Stimulated activated CD4-positive, alpha-beta T cell treated with anti-CD3 and anti-CD28 coated beads, Interleukin-4, amount 100 ng/mL, for 48 hours (primary cell): ENCODE measurements at places on chromosomes 13 and 19.

DNA sequence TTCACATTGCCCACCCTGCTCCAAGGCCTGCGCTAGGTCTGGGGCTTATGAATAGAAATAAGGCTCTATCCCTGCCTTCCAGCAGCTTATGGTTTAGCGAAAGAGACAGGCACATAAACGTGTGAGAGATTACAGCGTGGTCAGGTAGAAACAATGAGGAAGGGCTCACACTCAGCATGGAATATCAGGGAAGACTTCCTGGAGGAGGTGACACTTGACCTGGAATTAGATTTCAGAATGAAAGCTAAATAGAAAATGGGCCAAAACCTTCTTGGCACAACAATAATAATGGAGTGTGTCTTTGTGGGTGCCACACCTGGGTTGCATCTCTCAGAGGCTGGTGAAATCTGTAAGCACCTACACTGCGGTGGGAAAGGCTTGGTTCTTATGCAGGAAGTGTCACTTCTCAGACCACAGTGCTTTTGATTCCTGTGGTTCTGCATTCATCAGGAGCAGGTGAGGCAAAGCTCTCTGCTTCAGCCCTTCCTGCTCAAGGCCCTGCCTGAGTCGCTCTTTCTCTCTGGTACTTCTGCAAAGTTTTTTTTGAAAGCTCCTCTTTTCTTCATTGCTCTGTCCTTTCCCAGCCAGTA, 430.3 kb downstream of the ZNF536 start:
- no peak for DNase-seq

GRCh38 chr13:101127741-101128353, 288.5 kb downstream of the NALCN start:
- DNase-seq, result no peak

DNA sequence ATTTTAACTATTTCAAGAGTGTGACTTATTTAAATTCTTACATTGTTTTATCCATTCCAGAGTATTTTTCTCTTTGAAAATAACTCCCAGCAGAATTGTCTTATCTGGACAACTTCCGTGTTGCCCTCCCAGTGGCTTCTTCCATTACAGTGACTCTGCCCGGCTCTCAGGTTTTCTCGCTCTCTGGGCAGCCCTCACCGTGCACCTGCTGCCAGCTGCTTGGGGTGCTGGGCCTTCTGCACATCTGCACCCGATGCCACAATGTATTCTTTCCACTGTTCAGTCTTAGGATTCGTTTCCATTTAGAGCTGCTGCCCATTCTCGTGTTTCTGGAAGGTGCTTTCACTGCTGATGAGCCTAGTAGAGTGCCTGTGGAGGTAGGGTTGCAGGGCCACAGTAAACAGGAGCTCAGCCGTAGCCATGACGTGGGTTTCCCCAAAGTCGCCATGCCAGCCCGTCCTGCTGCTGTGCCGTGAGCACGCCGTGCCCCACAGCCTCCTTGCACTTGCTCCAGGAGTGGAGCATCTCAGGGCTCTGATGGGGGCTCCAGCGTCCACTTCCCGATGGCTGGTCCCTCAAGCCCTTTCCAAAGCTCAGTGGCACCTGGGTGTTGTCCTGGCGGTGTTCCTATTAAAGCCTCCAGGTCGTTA, 46.1 kb upstream of the DCUN1D2 start:
- DNase-seq, result no peak

DNA sequence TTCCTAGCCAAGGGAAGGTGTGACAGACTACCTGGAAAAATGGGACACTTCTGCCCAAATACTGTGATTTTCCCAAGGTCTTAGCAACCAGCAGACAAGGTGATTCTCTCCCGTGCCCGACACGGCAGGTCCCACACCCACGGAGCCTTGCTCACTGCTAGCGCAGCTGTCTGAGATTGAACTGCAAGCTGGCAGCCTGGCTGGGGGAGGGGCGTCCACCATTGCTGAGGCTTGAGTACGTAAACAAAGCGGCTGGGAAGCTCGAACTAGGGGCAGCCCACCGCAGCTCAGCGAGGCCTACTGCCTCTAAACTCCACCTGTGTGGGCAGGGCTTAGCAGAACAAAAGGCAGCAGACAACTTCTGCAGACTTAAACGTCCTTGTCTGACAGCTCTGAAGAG, 146.2 kb downstream of the UGGT2 start:
- DNase-seq, result no peak

GRCh38 chr19:39217094-39217493, 13.0 kb upstream of the SYCN start:
- DNase-seq, result no peak

DNA sequence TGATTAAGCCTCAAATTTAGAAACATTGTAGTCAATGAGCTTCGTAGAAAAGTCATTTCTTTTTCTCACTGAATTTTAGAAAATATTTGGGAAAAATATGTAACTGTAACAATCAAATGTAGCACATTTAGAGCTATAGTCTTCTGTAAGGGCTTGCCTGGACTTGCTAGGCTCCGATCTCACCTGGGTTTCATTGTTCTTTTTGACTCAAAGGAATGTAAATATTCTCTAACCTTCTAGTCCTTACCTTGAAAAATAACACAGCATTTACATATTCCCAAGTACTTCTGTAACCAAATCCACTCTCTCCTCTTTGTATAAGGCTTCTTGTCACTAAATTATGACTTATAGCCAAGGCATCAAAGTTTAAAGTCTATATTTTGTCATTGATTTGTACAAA, 2.9 kb upstream of the UFM1 start:
- DNase-seq, result no peak

DNA sequence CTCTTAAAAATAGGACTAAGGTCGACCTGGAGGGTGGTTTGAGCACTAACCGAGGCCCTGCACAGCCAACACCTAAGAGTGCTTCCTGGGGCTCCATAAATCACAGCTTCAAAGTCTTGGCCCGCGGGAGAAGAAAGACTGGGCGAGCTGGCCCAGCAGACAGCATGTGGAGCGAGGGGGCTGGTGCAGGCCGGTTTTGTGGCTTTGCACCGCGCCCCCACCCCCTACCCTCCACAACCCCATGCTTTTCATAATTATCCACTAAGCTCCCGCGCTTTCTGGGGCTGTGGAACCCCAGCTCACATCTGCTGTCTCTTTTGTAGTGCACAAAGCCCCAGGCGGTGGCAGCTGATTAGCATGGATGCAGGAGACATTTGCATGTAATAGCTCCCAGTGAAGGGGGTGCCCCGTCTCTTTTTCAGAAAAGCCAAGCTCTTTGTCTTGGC, 17.1 kb downstream of the CARM1 start:
- DNase-seq, result no peak

DNA sequence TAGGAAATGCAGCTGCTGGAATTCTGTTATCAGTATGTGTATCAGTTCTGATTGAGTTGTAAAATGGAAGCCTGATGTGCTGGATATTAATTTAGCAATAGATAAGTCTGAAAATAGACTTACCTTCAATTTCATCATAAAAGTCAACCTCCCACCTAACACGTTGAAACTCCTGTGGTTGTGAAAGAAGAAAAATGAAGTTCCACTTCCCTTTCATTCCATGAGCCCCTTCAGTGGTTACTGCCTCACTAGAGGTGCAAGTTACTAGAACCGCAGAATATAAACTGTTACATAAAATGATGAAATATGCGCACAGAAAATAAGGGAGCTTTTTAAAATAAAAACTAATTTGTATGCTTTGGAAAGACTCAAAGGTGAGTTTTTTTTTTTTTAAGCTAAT, 249.2 kb downstream of the SHISA2 start:
- DNase-seq, result no peak

- no peak for DNase-seq
Observed at GRCh38 chr13:107301724-107302374, 733.9 kb upstream of the ARGLU1 start.

GRCh38 chr13:113562085-113562749, 22.3 kb upstream of the TFDP1 start:
- DNase-seq, result peak; percentile 22

GRCh38 chr13:31611214-31611613, 128.1 kb upstream of the RXFP2 start:
- no peak for DNase-seq

- no peak for DNase-seq
Observed at GRCh38 chr13:72316716-72317115, 410.7 kb downstream of the MZT1 start.

- no peak for DNase-seq
Observed at GRCh38 chr13:41974262-41974900, 13.5 kb upstream of the VWA8 start.

- no peak for DNase-seq
Observed at GRCh38 chr13:57829496-57829895, 198.0 kb downstream of the PCDH17 start.

GRCh38 chr13:26208287-26208686, 13.8 kb downstream of the RNF6 start:
- DNase-seq, result no peak

DNA sequence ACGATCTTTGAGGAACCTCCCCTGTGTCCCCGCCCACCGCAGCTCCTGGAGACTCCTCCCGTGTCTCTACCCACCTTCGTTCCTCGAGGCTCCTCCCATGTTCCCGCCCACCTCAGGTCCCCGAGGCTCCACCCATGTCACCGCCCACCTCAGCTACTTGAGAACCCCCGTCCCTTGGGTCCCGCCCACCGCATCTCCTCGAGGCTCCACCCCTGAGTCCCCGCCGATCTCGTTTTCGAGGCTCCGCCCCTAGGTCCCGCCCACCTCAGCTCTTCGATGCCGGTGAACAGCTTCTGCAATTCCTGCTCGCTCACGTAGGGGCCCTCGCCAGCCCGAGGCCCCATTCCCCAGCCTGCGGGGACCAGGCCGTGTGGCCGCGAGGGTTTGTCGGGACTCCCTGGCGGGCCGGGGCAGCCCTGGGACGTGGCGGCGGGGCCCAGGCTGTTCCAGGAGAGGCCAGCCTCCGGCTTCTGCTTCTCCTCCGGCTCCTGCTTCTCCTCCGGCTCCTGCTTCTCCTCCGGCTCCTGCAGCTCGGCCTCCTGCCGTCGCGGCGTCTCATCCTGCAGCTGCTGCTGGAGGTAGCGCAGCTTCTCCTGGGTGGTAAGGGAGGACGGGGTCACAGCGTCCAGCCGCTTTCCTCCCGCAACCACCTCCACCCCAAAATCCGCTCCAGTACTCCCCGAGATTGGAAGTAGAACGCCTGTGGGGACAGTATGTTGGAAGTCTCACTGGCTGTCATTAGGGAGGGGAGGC, 16.7 kb downstream of the TSKS start:
- DNase-seq, result peak; percentile 64

DNA sequence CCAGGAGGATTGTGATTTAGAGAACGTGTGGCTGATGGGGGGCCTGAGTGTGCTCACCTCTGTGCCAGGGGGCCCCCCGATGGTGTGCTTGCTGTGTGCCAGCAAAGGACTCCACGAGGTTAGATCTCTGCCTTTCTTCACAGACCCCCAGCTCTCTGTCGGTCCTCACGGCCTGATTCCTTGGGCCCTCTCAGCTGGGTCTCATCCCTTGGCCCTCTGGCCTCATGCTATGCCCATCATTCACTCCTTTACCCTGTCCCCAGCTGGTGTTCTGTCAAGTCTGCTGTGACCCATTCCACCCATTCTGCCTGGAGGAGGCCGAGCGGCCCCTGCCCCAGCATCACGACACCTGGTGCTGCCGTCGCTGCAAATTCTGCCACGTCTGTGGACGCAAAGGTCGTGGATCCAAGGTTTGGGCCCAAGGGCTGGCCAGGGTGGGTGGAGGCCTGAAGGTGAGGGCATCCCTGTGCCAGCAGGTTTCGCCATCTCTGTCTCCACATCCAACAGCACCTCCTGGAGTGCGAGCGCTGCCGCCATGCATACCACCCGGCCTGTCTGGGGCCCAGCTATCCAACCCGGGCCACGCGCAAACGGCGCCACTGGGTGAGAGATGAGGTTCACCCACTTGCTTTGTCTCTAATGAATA, 7.5 kb downstream of the KMT2B start:
- no peak for DNase-seq

DNA sequence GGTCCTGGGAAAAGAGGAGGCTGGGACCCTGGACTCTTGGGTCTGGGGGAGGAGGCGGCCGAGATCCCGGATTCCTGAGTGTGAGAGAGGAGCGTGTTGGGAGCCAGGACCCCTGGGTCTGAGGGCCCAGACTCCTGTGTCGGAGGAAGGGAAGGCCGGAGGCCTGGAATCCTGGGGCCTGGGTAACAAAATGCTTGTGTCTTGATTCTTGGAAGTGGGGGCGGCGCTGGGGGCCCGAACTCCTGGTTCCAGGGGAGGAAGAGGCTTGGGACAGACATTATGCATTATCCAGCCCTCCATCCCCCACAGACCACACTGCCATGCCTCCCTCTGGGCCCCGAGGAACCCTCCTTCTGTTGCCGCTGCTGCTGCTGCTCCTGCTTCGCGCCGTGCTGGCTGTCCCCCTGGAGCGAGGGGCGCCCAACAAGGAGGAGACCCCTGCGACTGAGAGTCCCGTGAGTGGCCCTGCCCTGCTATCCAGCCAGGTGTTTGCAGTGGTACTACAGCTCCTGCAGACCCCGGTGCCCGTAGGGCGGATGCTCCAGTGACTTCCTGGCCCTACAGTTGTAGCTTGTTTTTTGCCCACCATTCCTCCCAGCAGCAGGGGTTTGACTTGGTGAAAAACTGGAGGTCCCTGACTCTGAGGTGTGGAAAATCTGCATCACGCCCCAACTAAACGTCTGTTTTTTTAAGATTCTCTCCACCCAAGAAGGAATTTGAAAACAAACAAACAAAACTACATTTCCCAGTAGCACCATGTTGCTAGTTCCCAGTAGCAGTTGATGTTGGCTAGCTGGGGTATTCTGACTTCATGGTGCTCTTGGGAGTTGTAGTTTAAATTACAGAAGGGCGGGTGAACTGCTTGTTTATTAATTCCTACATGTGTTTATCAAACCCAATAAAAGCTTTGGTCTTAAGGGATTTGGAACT, 630 bp downstream of the NUCB1 start:
- no peak for DNase-seq

DNA sequence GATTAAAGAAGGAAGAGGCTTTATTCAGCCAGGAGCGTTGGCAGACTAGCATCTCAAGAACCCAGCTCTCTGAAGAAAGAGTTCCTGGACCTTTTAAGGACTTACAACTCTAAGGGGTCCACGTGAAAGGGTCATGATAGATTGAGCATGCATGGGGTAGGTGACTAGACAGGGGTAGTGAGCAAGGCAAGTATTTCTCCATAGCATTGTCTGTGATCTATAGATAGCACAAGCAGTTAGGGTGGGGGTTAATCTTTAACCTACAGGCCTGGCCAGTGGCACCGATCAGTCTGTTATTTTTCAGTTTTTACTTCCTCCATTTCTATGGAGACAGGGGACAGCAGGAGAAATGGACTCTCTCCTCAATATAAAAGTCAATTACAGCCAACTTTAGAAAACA, 983.7 kb downstream of the SLITRK1 start:
- no peak for DNase-seq

GRCh38 chr13:83211301-83211700, 671.0 kb downstream of the SLITRK1 start:
- no peak for DNase-seq

GRCh38 chr13:113023694-113024430, 54.8 kb downstream of the MCF2L start:
- DNase-seq, result no peak

DNA sequence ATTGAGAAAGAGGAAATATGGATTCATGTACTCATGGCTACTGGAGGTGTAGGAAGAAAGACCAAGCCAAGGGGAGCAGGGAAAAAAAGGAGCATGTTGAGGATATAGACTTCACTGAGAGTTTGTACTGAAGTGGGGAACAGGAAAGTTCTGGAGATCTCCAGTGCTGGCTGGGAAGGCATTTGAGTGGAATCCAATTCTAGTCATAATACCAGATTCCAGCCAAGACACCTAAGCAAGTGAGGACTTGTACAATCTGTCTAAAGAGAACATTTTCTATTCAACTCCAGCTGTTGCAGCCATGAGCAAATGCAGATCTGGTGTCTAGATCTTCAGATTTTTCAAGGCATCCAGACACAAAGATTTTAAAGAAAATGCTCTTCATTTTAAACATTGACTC, 412.5 kb downstream of the OXGR1 start:
- no peak for DNase-seq
